NCI-H460 (cell line): ENCODE measurements at places on chromosomes 7 and 10.

DNA sequence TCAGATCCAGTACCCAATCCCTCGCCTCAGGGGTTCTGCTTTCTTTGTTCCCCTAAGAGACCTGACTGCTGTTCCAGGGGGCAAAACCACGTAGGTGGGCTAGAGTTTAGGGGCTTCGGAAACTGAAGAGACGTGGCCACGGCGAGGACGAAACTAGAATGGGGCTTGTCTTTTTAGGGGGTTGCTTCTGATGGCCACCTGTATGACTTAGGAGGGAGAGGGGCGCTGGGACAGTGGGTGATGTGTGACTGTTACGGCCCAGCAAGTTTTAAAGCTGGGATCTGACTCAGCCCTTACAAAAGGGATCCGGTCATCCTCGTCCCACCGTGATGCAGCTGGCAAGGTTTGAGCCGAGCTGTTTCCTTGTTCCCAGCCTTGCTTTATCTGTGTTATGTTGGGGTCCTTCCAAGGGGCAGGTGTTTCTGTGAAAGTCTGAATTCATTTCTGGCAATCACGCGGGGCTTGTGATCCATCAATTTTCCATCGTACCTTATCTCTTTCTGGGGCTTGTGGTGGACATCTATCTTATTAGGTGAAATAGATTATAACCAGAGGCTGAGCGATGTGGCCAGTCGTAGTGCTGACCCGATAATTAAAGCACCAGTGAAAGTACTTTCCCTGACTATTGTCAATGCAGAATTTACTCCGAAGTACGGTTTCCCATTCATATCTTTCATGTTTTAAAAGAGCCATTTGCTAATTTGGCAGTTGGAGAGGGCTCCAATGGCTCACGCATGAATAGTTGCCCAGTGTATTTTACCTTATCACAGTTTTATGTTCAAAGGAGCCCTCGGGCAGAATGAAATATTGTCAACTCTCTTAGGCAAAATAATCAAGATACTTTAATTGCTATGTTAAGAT, 830 bp downstream of the MET start:
- DNase-seq: no peak

- DNase-seq: peak; percentile 4
Observed at GRCh38 chr10:74738985-74739567, 87.3 kb upstream of the KAT6B start.

- DNase-seq: no peak
Observed at GRCh38 chr10:48511875-48512231, 93.0 kb downstream of the ARHGAP22 start.

DNA sequence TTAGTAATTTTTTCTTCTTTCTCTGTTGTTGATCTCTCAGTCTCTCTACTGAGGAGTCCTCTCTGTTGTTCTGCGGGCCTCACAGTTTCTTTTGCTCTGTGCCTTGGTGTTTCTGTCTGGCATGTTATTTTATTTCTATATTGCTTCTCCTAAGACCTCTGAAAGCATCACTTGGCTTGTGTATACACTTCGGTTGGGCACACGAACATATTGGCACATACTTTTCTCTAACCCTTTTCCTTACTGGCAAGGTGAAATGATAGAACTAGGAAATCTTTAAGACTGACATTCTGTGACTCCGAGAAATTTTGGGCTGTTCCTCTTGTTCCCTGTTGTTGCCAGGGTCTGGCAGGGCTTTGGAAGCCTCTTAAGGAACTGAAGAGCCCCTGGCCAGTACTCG, 148.9 kb downstream of the CELF2 start:
- no peak for DNase-seq
